ENCODE measurements at places on chromosomes 16 and 17.
A peak's percentile ranks its signal among the peaks of the same experiment; 100 is the strongest.

- DNase-seq, result no peak
Measured at GRCh38 chr16:9820476-9821246, 361.6 kb downstream of the GRIN2A start.

DNA sequence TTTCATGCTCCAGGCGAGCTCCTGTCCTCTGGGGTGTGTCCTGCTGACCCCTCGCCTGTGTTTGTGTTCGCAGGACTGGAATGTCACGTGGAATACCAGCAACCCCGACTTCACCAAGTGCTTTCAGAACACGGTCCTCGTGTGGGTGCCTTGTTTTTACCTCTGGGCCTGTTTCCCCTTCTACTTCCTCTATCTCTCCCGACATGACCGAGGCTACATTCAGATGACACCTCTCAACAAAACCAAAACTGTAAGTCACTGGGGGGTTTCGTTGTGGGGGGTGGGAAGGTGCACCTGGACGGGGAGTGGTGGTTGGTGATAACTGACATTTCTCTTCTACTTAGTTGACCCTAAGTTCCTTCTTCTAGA is 58.3 kb downstream of the ABCC1 start:
- DNase-seq, result no peak

- no peak for DNase-seq
Measured at GRCh38 chr16:58046054-58046881, 20.7 kb downstream of the MMP15 start.

GRCh38 chr17:15171167-15172047 is 93.7 kb downstream of the PMP22 start:
- no peak for DNase-seq

GRCh38 chr16:20952139-20952920 is 51.8 kb downstream of the LYRM1 start:
- no peak for DNase-seq

DNA sequence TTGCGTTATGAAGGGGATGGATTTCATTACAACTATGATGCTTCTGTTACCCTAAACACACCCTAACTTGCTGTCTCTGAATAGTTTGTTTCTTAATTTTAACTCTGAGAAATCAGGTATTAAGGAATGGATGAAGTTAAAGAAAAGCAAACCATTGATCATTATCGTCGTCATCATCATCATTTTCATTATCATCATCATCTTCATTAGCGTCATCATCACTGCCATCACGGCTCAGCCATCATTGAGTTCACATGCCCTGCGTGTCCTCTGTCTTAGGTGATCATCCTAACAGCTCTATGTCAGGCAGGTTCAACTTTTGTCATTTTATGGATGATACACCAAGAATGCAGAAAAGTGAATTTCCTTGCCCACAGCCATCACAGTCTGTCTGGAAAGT is 477.5 kb upstream of the EEF2KMT start:
- no peak for DNase-seq

- no peak for DNase-seq
Measured at GRCh38 chr17:34082404-34082803, 172.7 kb upstream of the CCL2 start.

GRCh38 chr17:488993-489757 is 136.6 kb upstream of the RPH3AL start:
- DNase-seq, result no peak

DNA sequence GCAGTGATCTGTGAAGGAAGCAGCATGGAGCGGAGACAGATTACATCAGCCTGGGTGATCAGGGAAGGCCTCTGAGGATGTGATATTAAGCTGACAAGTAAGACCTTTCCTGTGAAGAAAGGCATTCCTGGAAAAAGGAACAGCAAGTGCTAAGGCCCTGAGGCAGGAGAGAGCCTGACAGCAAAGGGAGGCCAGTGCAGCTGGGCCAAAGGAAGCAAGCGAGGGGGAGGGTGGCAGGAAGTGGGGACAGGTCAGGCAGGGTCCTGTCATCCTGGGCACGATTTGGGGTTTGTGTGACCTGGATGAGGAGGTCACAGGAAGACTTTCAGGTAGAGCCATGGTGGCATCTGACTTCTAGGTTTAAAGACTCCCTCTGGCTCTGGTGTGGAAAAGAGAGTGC is 12.3 kb downstream of the CPNE2 start:
- no peak for DNase-seq

- no peak for DNase-seq
Measured at GRCh38 chr16:5393070-5393469, 295.5 kb upstream of the EEF2KMT start.

- no peak for DNase-seq
Measured at GRCh38 chr16:987906-988305, 6.3 kb downstream of the SOX8 start.

- no peak for DNase-seq
Measured at GRCh38 chr16:60651346-60651745, 1384.9 kb downstream of the CDH8 start.

GRCh38 chr16:88376835-88377726 is 5.7 kb upstream of the ZNF469 start:
- DNase-seq, result no peak

- no peak for DNase-seq
Measured at GRCh38 chr16:49366669-49367068, 6.9 kb upstream of the C16orf78 start.

GRCh38 chr17:45828582-45829133 is 16.0 kb upstream of the SPPL2C start:
- DNase-seq, result no peak

DNA sequence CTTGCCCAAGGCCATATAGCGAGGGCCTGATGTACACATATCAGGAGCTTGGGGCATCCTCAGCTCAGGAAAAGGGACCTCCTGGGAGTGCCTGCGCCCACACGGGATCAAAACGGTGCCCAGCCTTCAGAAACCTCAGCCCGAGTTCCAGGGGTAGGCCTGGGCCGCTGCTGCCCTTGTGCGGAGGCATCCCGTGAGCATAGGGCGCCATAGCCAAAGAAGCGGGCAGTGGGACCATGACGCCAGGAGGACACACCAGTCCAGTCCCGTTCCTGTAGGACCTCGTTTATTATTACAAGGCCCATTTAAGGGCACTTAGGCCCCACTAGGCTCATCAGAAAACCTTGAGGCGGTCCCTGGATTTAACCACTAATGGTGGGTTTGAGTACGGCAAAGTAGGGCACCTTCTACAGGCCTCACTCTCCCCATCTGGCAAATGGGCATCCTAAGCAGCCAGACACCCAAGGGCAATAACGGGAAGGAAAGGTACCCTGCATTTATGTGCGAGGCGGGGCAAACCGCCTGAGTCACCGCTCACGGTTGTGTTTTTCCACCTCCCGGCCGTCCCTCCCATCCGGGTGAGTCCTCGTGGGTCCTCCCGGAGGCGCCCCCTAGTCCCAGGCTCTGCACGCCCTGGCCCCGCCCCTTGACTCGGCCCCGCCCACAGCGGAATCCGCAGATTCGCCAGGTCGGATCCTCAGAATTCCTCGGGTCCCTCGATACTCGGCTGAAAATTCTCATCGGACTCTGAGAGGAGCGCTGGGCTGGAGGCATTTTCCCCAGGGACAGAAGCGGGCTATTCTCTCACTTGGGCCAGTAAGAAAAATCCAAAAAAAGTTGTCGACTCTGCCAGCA is 726 bp upstream of the SETD1A start:
- DNase-seq, result peak; percentile 77

- DNase-seq, result no peak
Measured at GRCh38 chr16:82882226-82882625, 255.5 kb downstream of the CDH13 start.

DNA sequence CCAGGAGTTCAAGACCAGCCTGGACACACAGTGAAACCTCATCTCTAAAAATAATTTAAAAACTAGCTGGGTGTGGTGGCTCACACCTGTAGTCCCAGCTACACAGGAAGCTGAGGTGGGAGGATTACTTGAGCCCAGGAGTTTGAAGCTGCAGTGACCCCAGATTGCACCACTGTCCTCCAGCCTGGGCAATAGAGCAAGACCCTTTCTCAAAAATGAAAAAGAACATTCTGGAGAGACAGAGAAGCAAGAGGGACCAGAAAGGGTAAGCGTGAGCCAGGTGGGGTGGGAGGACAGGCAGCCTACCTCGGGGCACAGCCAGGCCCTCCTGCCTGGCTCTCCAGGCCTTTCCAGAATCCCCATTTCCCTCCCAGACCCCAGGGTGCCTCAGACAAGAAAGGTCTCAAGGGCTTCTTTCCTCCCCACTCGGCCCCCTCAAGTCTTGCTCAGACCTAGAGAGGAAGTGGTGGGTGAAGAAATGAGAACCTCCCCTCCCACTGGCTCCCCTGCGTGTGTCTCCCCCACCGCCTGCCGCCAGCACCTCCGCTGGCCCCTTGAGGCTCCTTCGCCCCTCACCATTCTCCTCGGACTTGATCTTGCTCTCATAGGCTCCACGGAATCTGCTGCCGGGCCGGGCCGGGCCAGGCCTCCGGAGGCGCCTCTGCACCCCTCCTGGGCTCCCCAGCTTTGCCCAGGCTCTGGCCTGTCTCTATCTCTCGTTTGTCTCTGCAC is 503 bp downstream of the C16orf54 start:
- DNase-seq, result peak; percentile 22

DNA sequence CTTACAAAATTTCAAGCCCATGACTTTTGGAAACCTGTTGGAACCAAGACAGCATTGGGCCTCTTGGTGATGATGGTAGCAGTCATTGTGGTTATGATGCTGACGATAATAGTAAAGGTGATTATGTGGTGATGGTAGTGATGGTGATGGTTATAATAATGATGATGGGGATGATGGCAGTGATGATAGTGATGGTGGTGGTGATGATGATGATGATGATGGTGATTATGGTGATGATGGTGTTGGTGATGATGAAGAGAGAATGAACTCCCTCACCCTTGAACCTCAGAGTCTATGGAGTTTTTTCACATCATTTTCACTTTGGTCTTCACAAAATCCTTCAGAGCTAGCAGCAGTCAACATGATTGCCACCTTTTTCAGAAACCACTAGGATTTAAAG is 105.3 kb upstream of the ASIC2 start:
- DNase-seq, result no peak

DNA sequence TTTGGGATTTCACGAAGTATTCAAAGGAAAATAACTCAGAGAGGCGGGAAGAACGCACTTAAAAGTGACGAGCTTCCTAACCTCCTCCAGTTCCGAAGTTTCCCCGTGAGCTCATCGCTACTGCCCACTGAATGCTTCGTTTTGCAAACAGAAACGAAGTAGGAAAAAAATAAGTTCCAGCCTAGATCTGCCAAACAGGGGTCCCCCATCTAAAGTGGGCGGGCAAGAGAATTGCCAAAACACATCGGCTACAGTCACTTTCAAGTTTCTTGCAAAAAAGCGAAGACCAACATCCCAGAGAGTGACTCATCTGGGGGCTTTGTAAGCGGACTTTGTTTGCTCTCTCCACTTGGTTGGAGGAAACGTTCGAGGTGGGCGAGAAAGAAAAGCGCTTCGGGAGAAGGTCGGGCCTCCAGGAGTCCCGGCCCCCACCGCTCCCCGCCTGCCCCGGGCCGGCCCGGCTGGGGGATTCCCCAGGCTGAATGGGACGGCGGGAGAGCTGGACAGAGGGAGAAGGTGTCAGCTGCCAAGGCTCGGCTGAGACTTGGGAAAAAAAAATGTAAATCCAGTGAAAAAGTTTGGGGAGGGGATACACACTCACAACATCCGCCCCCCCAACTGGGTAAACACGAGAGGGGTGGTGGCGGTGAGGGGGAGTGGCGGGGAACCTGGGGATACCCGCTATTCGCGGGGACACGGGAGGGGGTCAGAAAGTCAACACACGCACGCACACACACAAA is 1.0 kb downstream of the VEZF1 start:
- peak; percentile 24 for DNase-seq

DNA sequence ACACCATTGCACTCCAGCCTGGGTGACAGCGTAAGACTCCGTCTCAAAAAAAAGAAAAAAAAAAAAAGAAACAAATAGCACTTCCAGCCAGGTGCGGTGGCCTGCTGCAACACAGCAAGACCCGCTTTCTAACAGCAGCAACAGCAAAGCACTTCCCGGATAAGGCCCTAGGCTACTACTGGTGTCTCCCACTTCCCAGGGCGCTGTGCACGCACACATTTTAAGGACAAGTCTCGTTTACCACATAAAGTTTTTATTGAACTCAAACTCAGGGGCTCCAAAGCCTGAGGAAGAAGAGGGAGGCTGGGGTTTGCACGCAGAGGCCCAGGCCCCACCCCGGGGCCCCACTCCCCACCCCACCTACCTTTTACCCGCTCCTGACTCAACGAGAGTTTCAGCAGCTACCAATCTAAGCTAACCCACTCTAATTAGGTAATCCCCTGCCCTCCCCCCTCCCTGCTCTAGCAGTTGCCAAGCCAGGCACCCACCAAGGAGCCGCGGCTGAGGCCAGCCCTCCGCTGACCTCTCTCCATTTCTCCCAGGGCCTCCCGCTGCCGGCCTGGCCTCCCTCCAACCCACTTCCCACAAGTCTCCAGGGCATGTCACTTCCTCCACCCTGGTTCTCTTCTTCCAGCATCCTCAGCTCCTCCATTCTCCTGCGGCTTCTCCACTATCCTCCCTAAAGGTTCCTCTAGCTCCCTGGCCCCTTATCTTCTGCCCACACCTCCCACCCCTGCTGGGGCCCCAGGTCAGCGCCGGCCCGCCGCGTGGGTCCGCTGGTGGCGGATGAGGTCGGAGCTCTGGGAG is 2.4 kb downstream of the ZNF768 start:
- no peak for DNase-seq

- no peak for DNase-seq
Measured at GRCh38 chr16:64440421-64440831, 681.4 kb downstream of the CDH11 start.

DNA sequence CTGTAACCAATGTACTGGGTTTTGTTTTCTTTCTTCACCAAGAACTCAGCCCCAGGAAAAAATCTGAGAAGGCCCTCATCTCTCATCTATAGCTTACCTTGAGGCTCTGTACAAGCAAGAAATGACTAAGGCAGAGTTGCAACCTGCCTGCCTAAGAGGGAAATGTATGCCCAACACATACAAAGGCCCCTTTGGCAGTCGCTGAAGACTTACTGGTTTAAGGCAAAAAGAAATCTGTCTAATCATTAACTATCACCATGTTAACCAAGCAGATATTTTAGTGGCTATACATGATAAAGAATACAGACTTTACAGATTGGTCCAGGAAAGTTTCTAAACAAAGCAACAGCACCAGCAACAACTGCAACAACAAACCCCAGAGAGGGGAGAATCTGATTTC is 14.2 kb downstream of the ZNF624 start:
- DNase-seq, result no peak

Data from effector CD8-positive, alpha-beta T cell (primary cell).